NCI-H1048 (cell line): ENCODE measurements at places on chromosomes 16 and 17.

GRCh38 chr16:46743232-46743719 is 4.9 kb downstream of the MYLK3 start:
- no peak for DNase-seq

GRCh38 chr16:53895433-53895832 is 191.5 kb downstream of the FTO start:
- DNase-seq: no peak

DNA sequence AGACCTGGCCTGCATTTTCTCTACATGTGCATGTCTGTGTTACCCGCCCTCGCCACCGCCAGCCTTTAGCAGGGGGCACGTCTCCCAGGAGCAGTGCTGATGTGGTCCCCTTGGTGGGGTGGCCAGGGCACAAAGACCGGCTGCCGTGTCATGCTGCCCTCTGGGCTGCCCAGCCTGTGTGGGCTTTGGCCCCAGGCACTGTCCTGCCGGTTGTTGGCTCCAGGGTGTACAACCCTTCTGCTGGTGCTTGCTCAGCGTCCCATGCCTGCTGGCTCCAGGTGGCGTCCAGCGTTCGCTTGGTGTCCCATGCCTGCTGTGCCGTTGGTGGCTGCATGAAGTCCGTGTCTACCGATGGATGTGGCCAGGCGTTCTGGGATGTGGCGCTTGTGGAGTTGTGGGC is 4.1 kb downstream of the BAIAP2 start:
- no peak for DNase-seq

DNA sequence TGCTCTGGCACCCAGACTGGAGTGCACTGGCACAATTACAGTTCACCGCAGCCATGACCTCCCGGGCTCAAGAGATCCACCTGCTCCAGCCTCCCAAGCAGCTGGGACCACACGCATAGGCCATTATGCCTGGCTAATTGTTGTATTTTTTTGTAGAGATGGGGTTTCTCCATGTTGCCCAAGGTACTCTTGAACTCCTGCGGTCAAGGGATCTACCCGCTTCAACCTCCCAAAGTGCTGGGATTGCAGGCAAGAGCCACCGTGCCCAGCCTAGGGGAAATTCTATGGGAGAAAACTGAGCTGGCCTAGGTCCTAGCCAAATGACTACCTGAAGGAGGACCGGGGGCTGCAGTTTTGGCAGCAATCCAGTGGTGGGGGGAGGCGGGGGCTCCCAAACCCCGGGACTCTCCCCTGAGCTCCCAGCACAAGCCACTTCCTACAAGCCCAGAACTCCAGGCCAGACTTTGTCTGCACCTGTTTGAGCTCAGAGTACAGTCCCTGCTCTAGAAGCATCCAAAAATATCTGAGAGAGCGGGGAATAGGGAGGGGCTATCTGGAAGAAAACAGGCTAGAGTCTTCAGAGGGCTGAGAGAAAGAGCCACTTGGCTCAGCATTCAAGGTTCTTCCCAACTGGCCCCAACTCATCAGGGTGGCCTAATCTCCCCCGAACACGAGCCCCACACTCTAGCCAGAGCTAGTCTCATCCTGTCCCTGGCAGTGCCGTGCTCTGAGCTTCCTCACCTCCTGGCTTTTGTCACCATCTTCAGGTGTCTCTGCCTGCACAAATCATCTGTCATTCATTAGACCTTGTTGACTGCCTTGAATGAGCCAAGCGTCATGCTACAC is 9.1 kb downstream of the SRL start:
- no peak for DNase-seq

DNA sequence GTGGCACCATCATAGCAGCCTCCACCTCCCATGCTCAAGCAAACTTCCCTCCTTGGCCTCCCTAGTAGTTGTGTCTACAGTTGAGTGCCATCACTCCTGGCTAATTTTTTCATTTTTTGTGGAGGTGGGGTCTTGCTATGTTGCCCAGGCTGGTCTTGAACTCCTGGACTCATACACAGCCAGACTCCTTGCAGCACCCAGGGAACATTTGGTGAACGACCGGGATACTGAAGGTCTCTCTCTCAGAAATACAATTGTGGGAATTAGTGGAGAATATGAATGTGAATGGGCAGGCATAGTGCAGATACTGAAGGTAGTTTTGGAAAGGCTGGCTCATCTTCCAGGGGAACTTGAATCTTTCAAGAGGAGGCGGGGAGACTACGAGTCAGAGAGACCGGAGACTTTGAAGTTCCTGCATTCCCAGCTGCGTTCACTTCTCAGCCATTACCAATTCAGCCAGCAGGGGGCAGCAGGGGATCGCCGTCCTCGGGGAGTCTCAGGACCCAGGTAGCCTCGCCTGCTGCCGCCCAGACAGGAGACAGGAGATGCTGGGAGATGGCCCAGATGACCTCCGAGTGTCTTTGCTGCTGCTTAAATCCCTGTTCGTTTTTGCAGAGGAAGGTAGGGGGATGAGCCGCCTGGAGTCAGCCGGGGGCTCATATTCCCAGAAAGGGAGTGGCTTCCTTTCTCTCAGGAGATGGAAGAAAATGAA is 68.6 kb downstream of the HAPSTR1 start:
- DNase-seq: no peak

DNA sequence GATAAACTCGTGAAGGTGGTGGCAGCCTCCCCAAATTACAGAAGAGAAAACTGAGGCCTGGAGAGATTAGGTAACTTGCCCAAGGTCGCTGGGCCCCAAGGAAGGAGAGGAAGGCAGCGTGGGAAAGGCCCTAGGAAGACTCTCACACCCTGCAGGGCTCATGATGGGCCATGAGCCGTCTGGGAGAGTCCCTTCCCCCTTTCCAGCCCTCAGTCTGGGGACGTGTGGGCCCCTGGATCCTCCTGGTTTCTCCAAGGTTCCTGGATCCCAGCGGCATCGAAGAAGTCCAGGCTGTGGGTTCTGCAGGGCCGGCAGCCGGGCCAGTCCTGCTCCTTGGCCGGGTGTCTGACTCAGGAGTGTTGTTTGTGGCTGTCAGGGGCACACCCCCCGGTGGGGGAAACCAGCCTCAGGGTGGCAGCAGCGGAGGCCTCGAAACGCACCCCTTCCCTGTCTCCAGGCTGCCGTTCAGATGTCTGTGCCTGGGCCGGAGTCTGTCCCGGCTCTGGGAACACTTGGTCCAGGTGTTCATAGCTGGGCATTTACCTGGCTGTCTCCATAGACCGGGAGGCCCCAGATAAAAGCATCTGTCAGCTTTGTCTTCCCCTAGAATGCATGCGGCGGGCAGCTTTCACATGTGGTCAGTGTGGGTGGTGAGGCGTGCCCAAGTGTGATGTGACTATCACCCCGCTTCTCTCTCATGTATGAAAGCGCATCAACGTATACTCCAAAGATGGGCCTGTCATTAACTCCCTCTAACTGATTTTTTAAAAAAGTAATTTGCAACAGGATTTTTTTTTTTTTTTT is 3.7 kb upstream of the RAP1GAP2 start:
- no peak for DNase-seq

- no peak for DNase-seq
These were observed 239.6 kb downstream of the SOX9 start for GRCh38 chr17:72360386-72360940.

- peak; percentile 6 for DNase-seq
These were observed 73.3 kb upstream of the MTMR4 start for GRCh38 chr17:58587713-58588117.

GRCh38 chr17:50051082-50051576 is 4.8 kb upstream of the ITGA3 start:
- no peak for DNase-seq

DNA sequence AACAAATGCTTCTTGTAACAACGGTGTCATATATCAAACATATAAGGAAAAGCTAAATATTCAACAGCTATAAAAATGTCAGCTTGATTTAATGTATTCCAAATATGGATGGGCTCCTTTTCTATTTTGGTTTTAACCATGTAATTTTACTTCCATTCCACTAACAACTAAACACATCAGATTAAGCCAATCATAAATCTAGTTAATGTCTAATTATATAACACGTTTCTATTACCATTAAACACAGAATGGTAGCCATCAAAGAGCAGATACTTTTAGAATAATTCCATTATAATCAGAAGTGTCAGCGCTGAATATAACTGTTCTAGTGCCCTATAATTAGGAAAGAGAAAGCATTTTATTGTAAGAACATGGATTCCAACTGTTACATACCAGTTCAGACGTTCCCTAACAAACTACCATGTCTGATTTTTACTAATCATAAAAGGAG is 10.0 kb downstream of the CMC2 start:
- no peak for DNase-seq

- no peak for DNase-seq
These were observed 83.8 kb downstream of the SNX11 start for GRCh38 chr17:48191362-48191761.

GRCh38 chr17:17900615-17901520 is 64.1 kb upstream of the SREBF1 start:
- no peak for DNase-seq

GRCh38 chr17:59512844-59513385 is 52.5 kb upstream of the DHX40 start:
- DNase-seq: no peak

DNA sequence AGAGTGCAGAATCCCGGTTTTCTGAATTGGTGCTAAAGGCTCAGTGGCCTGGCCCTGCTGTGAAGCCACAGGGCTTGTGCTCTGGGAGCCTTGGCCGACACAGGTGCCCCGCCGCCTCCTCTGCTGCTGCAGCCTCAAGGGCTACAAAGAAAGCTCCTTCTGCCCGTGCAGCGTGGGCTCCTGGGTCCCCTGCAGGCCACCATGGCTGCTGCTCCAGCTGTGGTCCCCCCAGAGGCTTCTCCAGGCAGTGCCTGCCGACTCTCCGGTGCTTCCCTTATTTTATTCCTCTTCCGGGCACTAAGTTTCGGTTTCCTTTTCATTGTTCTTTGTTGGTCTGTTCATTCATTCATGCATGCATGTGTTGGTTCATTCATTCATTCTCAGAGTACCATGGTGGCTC is 53.1 kb downstream of the CMIP start:
- DNase-seq: no peak

- no peak for DNase-seq
These were observed 7.7 kb downstream of the TEPSIN start for GRCh38 chr17:81231121-81231645.

DNA sequence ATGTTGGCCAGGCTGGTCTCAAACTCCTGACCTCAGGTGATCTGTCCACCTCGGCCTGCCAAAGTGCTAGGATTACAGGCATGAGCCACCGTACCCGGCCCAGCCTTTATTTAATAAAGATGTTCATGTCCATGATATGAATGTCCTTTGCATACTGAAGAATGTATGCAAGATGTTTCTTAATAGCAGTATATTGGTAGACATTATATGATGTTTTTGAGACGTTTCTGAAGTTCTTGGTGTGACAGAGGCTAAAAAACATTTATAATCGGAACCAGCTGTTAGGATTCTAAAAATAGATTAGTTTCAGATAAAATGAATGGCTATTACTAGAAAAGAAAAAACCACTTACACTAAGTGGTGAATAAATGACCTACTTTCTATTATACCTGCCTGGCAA is 11.8 kb downstream of the PDZD9 start:
- DNase-seq: no peak

- no peak for DNase-seq
These were observed 29.4 kb upstream of the MTSS2 start for GRCh38 chr16:70715055-70715858.

DNA sequence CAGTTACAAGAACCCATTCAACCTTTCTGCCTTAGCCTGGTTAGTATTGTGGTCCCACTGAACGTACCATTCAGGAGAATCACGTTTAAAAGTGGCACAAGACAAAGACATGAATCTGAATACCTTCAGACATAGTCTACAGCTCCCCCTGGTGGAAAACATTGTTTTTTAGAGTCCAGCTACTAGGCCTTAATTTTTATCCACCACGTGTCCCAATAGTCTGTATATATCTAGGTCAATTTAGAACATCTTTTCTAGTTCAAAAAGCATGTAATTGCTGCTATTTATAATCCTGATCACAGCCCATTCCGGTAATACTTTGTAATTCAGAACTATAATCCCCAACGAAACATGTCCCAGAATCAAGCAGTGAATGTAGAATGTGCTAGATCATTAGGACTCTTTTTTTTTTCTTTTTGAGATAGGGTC is 13.7 kb upstream of the GUCY2D start:
- peak; percentile 62 for DNase-seq

- DNase-seq: no peak
These were observed 96.9 kb downstream of the ADCY9 start for GRCh38 chr16:4019371-4019791.

DNA sequence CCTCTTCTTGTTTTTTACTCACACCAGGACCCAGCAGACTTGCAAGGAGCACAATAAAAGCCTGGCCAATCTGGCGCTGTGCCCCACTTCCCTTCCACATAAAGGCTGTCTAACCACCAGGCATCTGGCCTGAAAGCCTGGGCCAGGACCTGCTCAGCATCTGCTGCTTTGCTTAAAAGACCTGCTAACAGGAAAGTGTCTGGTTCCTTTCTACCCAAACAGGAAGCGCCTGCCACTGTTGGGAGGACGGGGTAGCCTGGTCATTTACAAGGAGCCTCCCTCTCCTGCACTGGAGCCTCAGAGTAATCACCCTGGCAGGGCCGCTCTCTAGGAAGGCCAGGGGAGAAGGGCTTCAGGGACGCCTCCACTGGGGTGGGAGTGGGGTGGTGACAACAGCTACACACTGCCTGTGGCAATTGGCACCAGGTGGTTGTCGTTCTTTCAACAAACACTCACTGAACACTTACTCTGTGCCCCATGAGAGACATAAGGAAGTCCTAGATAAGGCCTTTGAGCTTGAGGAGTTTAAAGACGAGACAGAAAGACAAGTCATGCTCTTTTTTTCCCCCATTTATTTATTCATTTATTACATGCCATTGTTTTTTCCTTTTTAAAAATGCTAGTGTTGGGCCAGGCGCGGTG is 6.3 kb upstream of the MMP28 start:
- DNase-seq: no peak

DNA sequence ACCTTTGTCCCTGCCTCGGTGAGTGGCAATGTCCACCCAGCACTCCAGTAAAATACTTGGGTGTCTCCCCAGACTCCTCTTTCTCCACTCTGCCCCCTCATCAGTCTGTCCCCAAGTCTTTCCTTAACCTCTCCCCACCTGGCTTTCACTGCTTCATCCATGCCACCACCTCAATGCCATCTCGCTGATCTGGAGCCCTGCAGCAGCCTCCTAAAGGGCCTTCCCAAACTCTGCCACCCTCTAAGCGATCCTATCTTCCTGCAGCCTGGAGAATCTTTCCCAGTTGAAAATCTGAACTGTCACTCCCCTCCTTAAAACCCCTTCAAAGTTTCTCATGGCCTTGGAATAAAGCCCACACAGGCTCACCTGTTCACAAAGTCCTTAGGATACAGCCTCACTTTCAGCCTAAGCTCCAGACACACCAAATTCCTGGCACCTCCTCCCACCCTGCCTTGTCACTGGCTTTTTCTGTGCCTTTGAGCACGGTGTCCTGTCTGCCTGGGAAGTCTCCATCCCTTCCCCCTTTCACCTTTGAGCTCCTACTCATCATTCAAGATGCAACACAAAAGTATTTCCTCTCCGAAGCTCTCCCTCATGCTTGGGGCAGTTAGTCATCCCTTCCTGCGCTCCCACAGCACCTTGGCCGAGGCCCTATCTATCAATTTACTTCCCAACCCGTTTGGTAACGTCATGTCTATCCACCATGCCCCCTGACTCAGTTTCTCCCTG is 2.8 kb downstream of the WNK4 start:
- DNase-seq: no peak
